ENCODE measurements at places on chromosomes 4 and X.

DNA sequence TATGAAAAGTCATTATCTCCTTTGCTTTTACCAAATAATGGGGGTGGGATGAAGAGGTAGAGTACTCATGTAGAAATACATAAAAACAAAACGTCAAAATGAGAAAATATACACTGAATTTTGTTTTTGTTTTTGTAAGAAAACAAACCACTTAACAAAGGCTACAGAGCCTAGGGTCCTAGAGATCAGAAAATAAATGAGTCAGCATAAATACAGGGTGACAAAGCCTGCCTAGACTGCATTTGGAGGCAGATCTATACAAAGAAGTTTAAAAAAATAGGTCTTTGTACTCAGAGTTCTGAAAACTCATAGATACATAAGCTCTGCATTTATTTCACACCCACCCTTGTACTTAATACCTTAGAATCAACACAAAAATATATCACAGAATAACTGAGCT, 52.4 kb downstream of the MTMR8 start:
- no peak for DNase-seq

GRCh38 chrX:45508454-45508853, 307.8 kb upstream of the DIPK2B start:
- DNase-seq = no peak

GRCh38 chr4:16513876-16514275, 287.6 kb upstream of the TAPT1 start:
- DNase-seq = no peak

- DNase-seq = no peak
Observed at GRCh38 chr4:189293459-189293858, 647.2 kb upstream of the FRG1 start.

DNA sequence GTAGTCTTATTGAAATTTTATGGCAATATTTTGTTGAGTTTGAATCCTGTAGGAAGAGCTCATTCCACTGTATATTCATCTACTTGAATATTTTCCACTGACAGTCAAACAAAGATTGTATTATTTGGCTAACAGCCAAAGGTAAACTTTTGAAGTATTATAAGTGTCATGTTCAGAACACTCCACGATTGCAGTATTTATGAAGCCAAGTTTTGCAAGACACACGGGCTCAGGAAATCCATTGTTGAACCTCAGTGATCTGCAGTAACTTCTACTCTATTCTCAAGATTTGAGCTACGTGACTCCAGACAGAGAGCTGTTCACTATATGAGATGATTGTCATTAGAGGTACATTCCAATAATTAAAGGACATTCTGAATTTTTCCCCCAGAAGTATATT, 302.7 kb upstream of the ADGRL3 start:
- no peak for DNase-seq

GRCh38 chrX:17594693-17595092, 142.6 kb upstream of the SCML1 start:
- DNase-seq = no peak

DNA sequence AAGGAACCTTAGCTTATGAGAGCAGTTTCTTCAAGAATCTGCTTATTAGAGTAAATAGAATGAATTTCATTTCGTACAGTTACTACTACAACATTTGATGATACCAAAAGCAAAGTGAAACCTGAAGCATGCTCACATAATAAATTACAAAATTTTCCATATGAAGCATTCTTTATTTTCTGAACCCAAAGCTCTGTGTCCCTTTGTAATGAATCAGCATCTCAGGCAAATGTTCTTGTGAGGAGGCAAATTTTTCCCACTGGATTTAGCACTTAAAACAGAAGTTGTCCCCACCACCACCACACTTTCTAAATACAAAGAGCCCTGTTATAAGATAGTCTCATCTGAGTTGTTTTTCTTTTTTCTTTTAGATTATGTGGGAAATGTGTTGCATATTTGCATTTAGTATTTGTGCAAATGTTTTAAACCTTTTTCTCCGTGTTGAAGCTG, 70.7 kb upstream of the NFKB1 start:
- DNase-seq = no peak

- no peak for DNase-seq
Observed at GRCh38 chrX:40374486-40374885, 206.3 kb upstream of the ATP6AP2 start.

GRCh38 chr4:3502941-3503936, 29.0 kb downstream of the LRPAP1 start:
- DNase-seq = no peak

- DNase-seq = no peak
Observed at GRCh38 chr4:121794505-121795188, 6.5 kb upstream of the EXOSC9 start.
